ENCODE measurements at places on chromosomes 5 and 9.

- DNase-seq: no peak
Observed at GRCh38 chr9:35680331-35681105, 6.8 kb downstream of the CA9 start.

DNA sequence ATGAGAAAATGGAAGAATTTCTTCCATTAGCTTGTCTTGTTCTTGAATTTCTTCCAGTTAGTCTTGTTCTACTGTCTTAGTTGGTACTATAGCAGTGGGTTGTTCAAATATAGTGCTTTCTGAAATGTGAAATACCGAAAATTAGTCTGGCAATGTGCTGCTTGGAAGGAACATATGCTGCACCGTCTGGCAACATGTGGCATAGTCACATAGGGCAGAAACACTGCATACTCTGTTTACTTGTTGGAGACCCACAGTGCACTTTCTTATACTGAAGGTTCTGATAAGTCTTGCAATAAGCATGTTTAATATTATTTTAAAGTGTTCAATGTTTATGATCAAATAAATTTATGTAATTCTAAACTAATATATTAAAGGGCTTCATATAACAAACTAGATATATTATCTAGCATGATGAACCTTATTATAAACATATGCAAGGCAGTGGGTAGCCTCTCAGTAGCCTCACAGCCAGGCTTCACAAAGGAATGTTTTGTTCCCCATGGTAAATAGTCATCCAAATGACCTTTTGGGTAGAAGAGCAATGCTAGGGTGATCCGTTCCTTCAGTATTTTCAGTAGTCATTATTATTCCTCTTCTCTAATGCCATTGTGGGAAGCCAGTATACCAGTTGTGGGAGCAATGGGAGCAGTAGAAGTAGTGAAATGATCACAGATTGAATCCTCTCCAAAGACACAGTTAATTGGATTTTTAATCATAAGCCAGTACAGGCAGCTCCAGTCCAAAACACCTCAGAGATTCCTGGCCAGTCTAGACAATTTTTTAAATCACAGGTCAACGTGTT, 1106.7 kb downstream of the DTWD2 start:
- no peak for DNase-seq

DNA sequence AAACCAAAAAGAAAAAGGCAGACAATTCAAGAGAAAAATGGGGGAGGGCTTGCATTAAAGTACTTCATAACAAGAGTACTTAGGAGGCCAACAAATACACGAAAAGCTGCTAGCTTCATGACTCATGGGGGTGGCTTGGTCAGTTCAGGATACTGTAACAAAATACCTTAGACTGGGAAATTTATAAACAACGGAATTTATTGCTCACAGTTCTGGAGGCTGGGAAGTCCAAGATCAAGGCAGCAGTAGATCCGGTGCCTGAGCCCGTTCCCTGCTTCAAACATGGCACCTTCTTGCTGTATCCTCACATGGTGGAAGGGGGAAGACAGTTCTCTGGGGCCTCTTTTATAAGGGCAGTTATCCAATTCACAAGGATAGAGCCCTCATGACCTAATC, 111.4 kb downstream of the C9orf50 start:
- no peak for DNase-seq

DNA sequence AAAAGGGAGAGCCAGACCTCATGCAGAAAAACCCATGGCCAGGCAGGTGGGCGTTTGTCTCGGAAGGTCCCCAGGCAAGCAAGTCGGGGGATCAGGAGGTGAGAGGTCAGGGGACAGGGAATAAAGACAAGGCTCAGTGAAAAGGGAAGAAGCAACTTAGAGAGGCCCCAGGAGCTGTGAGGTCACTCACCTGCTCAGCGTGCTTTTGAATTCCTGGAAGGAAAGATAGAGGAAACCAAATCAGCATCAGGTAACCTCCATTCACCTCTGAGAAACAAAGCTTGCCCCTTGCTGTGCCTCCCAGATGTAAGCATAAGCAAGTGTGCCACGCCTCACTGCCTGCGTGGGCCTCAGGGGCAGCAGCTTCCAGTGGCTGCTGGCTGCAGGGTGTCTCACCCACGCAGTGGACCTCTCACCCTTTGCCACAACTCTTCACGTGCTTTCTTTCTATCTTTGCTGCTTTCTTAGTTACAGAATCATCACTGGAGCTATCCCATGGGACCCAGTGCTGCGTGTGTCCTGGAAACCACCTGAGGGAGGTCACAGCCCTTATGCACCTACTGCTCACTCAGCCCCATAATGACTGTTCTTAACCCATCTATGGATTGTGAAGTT, 6.0 kb downstream of the TRIM7 start:
- DNase-seq: no peak

GRCh38 chr5:178106556-178107239, 6.6 kb upstream of the N4BP3 start:
- DNase-seq: no peak

- DNase-seq: no peak
Observed at GRCh38 chr9:137286975-137287383, 9.5 kb downstream of the TOR4A start.

GRCh38 chr5:159330131-159330800, at the start of gene IL12B:
Gene IL12B, minus strand, starts transcription at chr5:159330487. Its CDS starts 3,705 bp downstream, at chr5:159326782.
- DNase-seq: no peak

DNA sequence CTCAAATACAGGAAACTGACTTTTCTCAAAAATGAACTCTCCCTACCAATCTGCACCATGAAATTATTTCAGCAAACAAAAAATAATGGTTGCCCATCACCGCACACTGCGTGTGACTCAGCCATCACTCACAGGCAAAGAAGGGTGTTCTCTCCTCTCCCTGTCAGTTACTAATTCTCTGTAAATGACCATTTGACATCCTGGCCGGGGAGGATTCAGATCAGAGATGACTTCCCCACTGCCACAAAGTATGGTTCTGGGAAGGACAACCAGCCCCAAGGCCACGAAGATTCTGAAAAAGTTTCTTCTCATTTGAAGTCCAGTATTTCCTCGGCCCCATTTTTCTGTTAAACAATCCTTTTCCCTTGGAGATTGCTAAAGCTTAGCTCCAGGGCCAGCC, 199.4 kb downstream of the AUH start:
- DNase-seq: no peak

GRCh38 chr5:138936225-138936967, 61.3 kb upstream of the LRRTM2 start:
- DNase-seq: no peak

DNA sequence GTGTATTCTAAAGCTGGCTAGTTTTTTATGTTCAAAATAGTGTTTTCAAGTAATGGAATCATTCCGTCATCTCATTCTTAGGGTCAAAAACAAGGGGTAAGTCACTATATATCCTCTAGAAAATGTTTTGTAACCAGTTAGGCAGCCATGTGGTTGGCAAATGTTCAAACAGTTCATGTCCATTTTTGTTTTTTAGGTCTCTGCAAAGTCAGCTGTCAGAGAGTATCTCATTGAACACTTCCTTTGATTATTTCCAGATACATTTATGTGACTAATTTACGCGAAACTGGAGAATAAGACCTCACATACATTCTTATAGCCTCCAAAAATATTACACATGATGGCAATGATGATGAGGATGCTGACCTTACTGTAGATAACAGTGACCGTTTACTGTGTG, 50.4 kb downstream of the TRIO start:
- DNase-seq: no peak

GRCh38 chr5:177557041-177557647, 2.8 kb upstream of the FAM193B start:
- no peak for DNase-seq

GRCh38 chr5:96637196-96637595, 25.0 kb upstream of the CAST start:
- no peak for DNase-seq

GRCh38 chr5:19266791-19267190, 721.2 kb downstream of the CDH18 start:
- no peak for DNase-seq

DNA sequence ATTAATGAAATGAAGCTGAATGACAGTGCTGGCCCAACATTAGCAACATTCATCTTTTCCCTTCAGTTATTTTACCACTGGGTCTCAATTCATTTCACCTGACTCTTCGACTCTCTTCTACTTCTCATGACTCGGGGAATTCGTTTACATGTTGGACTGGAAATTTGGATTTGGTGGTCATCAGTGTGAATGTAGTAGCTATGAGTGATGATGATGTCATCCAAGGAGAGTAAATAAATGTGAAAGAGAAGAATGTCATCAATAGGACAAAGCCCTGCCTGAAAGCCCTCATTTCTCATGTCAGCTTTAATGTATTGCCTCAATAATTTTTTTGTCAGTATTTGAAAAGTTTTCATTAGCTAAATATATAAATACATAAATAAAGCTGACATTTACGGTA, 21.9 kb upstream of the CFAP95 start:
- no peak for DNase-seq

DNA sequence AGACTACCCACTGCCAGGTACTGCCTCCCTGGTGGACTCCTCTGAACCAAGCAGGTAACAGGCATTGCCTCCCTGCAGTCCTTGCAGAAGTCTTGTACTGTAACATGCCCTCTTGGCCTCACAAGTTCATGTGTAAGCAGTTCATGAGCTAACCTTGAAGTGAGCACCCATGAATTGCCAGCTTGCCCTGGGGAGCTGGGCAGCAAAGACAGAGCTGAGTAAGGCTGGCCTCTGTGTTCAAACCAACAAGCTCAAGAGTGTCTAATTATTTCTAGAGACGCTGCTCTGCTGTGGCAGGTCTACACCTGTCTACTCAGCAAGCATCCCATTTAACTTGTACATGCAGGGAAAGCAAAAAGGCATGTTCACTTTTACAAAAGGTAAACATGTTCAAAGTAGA, 113.5 kb downstream of the FEM1C start:
- no peak for DNase-seq

DNA sequence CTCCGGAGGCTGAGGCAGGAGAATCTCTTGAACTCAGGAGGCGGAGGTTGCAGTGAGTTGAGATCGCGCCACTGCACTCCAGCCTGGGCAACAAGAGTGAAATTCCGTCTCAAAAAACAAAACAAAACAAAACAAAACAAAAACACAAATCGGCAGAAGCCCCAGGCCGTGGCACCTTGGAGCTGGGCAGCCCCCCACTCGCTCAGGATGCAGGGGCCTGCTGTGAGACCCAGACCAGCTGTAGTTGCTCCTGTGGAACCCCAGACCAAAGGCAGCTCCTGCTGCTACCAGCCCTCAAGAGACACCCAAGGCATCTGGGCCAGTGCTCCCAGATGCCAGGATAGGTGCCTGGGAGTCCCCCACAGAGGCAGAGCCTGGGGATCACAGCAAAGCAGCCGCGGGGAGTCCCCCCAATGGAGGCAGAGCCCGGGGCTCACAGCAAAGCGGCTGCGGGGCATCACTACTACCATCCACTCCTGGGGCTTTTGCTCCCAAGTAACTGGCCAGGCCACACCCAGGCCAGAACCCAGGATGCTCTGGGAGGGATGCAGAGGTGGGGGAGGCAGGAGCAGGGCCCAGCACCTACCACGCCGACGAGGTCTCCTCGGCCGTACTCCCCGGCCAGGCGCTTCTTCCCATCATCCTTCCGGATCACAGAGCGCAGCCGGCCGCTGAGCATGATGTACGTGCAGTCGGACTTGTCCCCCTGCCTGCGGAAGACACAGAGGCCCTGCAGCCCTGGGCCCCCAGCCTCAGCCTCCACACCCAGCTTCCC, 37.7 kb upstream of the NSMF start:
- DNase-seq: no peak

DNA sequence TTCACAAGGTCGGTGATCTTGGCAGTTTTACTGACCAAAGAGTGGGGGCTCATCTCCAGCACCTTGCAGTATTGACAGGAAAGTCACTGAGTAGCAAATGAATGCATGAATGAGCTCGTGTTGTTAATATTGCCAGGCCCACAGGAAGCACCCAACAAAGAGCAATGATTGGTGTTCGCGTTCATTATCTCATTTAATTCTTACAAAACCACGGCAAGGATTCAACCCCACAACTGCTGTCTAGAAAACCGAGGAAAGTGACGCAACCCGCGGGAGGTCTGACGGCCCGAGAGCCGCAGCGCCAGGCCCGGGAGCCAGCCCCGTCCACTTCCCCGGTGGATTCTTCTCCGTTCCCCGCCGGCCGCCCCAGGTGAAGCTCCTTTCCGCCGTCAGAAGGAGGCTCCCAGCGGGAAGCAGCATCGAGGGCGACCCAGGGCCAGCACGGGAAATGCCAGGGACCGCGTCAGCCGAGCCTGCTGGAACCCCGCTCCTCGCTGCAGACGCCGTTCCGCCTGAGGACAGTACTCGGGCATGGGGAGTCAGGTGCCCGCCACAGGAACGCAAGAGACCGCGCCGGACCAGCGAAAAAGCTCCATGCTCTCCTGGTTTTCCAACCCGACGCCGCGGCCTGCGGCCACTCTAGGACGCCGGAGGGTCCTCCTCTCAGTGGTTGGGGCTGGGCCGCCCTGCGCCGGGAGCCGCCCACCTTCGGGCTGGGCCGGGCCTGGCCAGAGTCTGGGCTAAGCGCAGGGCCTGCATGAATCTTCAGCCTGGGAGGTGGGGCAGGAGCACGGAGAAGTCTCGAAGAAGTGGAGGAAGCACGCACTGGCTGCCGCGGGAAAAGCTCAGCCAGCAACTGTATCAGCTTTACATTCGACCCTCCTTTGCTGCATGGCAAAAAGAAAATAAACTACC, 19.8 kb upstream of the FER start:
- peak; percentile 23 for DNase-seq

DNA sequence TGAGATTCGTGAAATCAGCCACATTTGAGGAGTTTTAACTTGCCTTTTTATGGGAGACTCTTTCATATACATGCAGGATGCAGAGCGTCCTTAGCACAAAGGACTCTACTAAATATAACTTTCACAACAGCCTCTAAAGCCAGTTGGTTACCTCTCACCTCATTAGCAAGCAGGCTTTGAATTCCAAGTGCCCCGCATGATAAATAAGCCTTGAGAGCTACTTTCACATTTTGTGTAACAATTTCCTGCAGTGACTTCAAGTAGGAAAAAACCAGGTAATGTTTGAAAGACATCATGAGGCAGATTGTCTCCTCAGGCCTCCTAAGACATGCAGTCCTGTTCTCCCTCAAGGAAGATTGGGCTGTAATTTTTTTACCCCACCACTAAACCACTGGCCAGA, 50.5 kb downstream of the RALGPS1 start:
- no peak for DNase-seq

DNA sequence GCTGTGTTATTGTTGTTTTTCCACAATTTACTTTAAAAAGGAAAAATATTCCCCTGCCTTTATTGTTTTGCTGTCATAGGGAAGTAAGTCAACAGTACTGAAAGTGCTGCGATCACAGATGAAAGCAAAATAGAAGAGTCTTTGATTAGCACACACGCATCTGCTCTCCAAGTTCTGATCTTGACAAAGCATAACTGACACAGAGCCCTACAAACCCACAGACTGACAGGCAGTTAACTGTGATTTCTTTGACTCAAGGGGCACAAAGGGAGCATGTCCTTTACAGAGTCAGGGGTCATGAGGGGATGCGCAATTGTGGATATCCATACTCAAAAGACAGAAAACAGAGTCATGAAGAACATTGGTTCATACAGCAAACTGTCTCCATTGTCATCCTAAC, 123.7 kb downstream of the SNCAIP start:
- no peak for DNase-seq

Data from activated T-helper 9 cell treated with anti-CD3 and anti-CD28 coated beads, Interleukin-2, amount 50 U/mL, for 16 hours (primary cell).